ENCODE measurements at places on chromosomes 16 and 17.

- peak overlapping the region; percentile 67 for H3K27ac ChIP-seq
- H3K27me3 ChIP-seq, result no peaks in the 10 kb centered on the region
- H3K36me3 ChIP-seq, result no peaks in the 10 kb centered on the region
- no peak overlapping the region for H3K4me3 ChIP-seq
These were observed 16.5 kb downstream of the CDIP1 start for GRCh38 chr16:4522051-4522581.

DNA sequence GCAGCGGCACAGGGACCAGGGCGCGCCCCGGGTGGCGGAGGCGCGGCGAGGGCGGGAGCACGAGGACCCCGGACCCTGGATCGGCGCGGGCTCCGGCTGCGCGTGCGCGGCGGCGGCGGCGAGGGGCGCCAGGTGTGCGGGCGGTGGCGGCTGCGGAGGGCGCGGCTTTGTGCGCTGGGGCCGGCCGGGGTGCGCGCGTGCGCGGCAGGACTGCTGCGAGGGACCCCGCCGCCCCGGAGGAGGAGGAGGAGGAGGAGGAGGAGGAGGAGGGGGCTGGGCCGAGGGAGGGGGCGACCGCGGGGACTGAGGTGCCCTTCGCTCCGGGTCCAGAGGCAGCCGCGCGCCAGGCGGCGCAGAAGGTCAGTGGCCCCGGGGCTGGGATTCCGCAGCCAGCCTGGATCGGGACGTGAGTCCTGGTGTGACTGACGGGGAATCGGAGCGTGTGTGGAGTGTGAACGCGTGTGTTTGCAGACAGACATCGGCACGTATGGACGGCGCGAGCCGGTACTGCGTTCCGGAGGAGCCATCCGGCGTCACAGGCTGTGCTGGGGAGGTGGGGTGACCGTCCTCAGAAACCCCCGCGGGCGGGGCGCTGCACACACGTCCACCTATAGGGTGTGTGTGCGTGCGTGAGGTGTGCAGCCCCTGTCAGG is 19.5 kb upstream of the RAP1GAP2 start:
- peak; percentile 82 for DNase-seq
- H3K4me3 ChIP-seq, result peak overlapping the region; percentile 88
- peaks cover 5% of the 10 kb centered on the region for H3K4me1 ChIP-seq

DNA sequence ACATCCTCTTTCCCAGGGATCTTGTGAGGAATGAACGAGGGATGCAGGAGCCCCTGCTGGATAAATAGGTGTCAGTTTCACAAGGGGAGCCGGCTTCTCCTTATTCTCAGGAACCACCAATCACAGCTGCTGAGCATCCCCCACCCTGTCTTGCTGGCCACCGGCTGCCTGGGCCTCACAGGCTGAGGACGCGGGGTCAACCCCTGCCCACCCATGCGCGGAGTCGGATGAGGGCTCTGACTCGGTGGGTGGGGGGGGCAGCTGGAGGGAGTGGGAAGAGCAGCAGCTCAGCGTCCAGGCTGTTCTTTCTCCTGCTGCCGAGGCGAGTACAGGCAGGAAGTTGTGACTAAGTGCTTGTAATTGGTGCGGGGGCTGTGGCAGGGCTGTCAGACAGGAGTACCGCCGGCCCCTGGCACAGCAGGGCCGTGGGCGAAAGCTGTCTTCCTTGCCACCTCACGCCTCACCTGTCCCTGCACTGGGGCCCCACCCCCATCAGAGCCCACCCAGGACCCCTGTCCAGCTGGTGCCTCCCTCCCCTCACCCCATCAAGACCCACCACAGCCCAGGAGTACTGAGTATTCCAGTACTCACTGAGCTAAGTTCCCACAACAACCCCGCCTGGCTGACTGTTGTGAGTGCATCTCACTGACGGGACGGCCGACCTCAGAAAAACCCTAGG is 11.0 kb upstream of the DPEP1 start:
- H3K27ac ChIP-seq, result no peak overlapping the region
- H3K4me3 ChIP-seq, result no peak overlapping the region
- H3K36me3 ChIP-seq, result no peaks in the 10 kb centered on the region
- peaks cover 4% of the 10 kb centered on the region for H3K27me3 ChIP-seq

GRCh38 chr17:59415397-59415796 is 83.9 kb downstream of the YPEL2 start:
- DNase-seq, result no peak
- peaks cover 7% of the 10 kb centered on the region for H3K4me1 ChIP-seq
- H3K4me3 ChIP-seq, result no peak overlapping the region
- no peaks in the 10 kb centered on the region for H3K27me3 ChIP-seq
- H3K27ac ChIP-seq, result no peak overlapping the region
- peaks cover 3% of the 10 kb centered on the region for H3K36me3 ChIP-seq

GRCh38 chr16:20393801-20394577 is 10.5 kb downstream of the PDILT start:
- no peak for DNase-seq
- H3K36me3 ChIP-seq, result no peaks in the 10 kb centered on the region
- H3K27me3 ChIP-seq, result no peaks in the 10 kb centered on the region
- no peak overlapping the region for H3K4me3 ChIP-seq
- peaks cover 7% of the 10 kb centered on the region for H3K4me1 ChIP-seq

GRCh38 chr16:1308036-1308976 is 1.1 kb upstream of the UBE2I start:
- no peaks in the 10 kb centered on the region for H3K27me3 ChIP-seq
- peak overlapping the region; percentile 64 for H3K27ac ChIP-seq
- peaks cover 22% of the 10 kb centered on the region for H3K4me1 ChIP-seq
- peaks cover 2% of the 10 kb centered on the region for H3K36me3 ChIP-seq

DNA sequence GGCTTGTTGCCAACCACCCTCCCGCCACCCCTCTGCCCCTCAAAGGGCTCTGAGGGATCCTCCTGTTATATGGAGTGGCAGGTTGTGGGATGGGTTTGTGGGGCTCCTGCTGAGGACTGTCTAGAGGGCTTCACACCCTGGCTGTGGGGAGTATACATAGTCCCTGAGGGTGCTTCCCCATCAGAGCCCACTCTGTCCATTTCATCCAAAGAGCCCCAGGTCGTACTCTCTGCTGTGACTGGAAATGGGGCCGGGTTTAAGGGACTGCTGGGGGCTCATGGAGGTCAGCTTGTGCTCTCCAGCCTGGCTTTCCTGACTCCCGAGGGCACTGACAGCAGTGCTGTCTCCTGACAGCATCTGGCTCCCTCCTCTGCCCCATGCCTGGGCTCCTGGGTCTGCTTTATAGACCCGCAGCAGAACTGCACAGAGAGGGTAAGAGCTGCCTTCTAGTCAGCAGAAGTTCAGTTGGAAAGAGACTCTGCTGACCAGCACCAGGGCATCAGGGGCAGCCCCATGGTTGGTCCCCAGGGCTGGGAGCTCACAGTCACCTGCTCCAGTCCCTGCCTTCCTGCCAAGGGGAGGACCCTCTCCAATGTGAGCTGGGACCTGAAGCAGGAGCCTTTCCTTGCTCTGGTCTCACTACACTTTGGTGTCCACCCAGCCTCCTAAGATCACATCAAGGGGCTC is 17.8 kb upstream of the TNS4 start:
- no peaks in the 10 kb centered on the region for H3K36me3 ChIP-seq
- peaks cover 25% of the 10 kb centered on the region for H3K27me3 ChIP-seq
- H3K4me1 ChIP-seq, result no peaks in the 10 kb centered on the region
- H3K27ac ChIP-seq, result no peak overlapping the region

DNA sequence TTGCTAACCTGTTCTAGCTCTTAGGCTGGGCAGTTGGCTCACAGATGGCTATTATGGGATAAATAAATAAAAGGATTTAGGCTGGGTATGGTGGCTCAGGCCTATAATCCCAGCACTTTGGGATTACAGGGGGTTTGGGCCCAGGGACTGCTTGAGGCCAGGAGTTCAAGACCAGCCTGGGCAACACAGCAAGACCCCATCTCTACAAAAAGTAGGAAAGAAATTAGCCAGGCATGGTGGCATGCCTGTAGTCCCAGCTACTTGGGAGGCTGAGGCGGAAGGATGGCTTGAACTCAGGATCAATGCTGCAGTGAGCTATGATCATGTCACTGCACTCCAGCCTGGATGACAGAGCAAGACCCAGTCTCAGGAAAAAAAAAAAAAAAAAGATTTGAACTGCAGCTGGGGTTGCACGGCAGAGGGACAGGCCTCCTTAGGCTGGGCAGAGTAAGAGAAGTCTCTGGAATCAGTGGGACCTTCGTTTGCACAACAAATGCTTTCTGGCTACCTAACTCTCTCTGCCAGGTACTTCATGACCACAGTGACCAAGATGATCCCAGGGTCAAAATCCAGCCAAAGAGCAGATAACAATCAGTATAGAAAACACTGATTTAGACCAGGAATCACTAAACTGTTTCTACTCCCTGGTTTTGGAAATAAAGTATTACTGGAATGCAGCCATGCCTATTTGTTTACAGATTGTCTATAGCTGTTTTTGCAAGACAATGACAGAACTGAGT is 6.8 kb downstream of the RUSF1 start:
- DNase-seq, result no peak
- no peak overlapping the region for H3K4me3 ChIP-seq
- no peak overlapping the region for H3K27ac ChIP-seq
- H3K27me3 ChIP-seq, result no peaks in the 10 kb centered on the region

DNA sequence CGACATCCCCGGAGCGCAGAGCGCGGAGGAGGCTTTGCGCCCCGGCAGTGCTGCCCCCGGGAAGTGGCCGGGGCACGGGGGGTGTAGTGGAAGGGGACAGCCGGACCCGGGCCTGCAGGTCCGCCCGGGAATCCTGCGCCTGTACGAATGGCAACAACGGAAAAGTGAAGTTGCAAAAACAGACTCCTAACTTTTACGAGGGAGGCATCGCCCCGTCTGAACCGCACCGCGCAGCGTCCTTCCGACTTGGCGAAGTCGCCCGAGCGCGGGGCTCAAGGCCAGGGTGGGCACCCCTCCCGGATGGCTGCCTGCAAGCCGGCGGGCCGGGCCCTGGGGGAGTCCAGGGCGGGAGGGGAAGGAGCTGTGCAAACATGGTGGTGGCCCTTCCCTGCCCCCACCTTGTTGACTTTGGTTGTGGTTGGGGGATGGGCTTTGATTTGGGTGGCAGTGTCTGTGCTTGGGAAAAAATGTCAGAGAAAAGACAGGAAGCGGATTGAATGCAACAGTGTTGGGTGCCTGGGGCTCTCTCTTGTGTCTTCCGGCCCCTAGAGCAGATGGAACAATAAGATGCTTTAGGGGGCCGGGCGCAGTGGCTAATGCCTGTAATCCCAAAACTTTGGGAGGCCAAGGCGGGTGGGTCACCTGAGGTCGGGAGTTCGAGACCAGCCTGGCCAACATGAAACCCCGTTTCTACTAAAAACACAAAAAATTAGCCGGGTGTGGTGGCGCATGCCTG is 675 bp downstream of the RNF213 start:
- peaks cover 9% of the 10 kb centered on the region for H3K27me3 ChIP-seq
- DNase-seq, result peak; percentile 42
- peaks cover 15% of the 10 kb centered on the region for H3K4me1 ChIP-seq
- H3K4me3 ChIP-seq, result peak overlapping the region; percentile 76
- H3K27ac ChIP-seq, result peak overlapping the region; percentile 93

DNA sequence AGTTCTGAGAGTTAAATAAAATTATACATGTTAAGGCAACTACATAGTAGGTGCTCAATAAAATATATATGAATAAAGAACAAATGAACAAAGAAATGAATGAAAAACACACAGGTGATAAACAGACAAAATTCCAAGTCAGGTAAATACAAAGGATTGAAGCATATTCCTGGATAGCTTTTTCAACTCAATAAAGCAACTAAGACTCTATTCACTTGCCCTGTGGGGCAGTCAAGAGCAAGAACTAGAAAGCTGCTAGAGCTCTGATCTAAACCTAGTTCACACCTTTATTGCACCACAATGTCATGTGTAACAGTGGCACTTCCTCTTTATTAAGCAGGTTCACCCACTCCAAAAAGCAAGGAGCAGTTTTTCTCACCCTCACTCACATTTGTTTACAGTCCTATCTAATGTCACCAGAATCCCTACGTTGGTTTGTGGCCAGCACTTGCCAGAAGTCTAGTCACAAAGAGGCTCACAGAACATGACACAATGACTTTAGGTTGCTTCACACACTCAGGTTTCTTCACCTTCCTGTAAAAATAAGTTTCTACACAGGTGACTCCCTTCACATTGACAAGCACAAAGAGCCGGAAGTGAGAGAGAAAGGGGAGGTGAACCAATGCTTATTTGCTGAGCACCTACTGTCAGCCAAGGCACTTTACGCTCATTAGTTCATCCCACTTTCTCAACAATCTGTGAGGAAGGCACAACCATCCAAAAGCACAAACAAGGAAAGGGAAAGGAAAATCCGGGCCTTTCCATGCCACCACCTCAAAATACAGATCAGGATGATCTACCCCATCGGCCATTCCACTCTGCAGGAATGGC is 70.8 kb downstream of the XPO6 start:
- no peak for DNase-seq
- H3K27me3 ChIP-seq, result no peaks in the 10 kb centered on the region
- peaks cover 11% of the 10 kb centered on the region for H3K36me3 ChIP-seq
- no peaks in the 10 kb centered on the region for H3K4me1 ChIP-seq
- no peak overlapping the region for H3K4me3 ChIP-seq

DNA sequence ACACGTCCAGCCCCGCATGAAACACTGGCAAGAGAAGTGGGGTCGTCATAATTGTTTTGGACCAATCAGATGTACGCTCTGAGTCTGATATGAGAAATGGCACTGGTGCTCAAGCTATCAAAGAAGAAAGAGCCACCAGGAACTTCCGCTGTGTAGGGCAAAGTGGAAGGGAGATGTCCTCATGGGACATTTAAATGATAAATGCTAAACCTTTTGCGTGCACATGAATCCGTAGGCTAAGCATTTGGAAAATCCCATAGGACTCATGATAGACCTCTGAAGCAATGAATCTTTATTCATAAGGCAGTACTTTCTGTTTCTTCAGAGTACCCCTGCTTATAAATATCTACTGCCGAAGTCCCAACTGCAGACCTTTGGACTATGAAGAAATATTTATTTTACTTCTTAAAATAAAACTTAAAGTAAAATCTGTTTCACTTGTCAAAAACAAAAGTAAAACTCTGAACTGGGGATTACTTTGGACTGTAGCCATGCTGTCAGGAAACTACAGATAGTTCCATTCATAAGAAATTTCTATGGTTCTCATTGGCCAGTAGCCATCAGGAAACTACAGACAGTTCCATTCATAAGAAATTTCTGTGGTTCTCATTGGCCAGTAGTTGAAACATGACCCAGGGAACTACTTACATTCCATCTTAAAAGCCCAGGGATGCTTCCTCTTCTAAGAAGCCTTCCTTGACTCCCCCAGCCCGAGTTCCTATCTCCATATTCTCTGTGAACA is 335.1 kb downstream of the HS3ST4 start:
- H3K27me3 ChIP-seq, result peaks cover 20% of the 10 kb centered on the region
- H3K27ac ChIP-seq, result no peak overlapping the region
- no peak for DNase-seq
- H3K4me1 ChIP-seq, result no peaks in the 10 kb centered on the region
- no peaks in the 10 kb centered on the region for H3K36me3 ChIP-seq

- H3K4me3 ChIP-seq, result no peak overlapping the region
- no peak for DNase-seq
- H3K27me3 ChIP-seq, result no peaks in the 10 kb centered on the region
- no peaks in the 10 kb centered on the region for H3K4me1 ChIP-seq
- H3K36me3 ChIP-seq, result peaks cover 16% of the 10 kb centered on the region
- no peak overlapping the region for H3K27ac ChIP-seq
These were observed 14.6 kb downstream of the KCTD2 start for GRCh38 chr17:75061618-75062017.
